Esophagus squamous epithelium (tissue), 5 donors: ENCODE measurements at places on chromosomes 2 and 18.

DNA sequence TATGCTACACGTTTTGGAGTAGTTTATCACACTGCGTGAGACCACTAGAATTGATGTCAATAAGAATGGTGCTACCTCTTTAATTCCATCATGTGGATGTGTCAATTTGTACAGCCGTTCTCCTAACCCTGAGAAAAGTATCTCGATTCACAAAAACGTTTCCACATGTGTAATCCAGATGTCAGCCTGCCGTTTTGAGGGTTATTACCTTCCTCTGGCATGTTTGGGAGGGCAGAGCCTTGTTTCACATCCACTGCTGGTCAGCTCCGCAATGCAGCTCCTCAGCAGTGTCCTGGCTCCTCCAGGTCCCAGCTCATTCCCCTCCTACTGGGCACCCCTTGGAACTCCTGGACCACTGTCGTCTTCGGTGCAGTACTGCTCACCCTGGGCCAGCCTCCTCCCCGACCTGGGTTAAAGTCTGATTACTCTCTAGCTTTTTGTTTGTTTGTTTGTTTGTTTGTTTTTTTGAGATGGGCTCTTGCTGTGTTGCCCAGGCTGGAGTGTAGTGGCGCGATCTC lies 34.6 kb downstream of the COPS7B start:
- DNase-seq = no peak

- no peak for DNase-seq
Observed at GRCh38 chr2:146785101-146785500, 1059.7 kb upstream of the ACVR2A start.

GRCh38 chr18:65221736-65222135 lies 529.1 kb upstream of the CDH7 start:
- DNase-seq = no peak

DNA sequence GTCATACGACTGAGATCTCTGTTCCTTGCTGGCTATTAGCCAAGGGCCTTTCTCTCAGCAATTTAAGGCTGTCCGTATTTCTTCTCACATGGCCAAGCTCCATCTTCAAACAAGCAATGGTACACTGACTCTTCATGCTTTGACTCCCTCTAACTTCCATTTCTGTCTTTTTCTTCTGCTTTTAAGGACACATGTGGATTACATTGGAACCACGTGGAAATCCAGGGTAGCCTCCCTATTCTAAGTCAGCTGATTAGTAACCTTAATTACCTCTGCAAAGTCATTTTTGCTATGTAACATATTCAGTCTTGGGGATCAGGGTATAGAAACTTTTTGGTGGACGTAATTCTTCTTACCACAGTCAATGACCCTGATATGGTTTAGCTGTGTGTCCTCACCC lies 41.5 kb upstream of the ZNF396 start:
- DNase-seq = no peak

GRCh38 chr2:190696792-190697398 lies 48.0 kb downstream of the NAB1 start:
- DNase-seq = no peak

DNA sequence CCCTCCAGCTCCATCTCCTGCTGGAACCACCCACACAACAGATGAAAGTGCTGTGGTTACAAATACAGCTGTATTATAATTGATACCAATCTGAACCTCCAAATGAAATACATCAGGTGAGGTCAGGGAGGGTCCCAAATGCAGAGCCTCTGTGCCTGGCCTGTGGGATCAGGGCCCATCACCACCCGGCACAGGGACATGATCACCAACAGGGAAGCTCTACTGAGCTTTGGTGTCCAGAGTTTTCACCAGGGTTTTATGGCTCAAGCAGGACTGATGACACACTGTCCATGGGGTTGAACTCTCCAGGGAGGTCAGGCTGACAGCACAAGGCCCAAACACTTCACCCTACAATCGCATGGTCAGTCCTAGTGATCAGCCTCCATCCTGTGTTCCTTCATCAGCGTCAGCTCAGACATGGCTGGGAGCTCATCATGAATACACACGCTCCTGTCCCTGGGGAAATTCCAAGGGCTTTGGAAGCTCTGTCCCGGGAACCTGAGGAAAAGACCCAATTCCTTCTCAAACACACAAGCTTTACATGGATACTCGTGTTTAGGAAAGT lies 3.9 kb upstream of the PXDN start:
- no peak for DNase-seq
